ENCODE measurements at places on chromosomes 1 and 21.

DNA sequence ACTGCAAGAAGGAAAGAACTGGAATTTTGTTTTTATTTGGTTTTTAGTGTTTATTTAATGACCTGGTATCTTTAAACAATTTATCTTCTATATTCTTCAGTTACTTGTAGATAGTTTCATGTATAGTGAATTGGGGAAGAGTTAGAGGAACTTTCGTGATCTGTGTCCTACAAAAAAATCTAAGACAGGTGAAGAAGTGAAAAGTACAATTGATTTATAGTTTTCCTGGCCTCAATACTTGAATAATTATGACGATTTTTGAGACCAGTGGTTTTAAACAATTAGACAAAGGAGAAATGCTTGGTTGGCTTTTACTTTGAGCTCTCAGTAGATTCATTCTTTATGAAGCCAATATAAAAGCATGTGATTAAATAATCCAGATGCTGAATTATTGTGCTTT is 7.5 kb downstream of the MIER1 start:
- no peak for DNase-seq

- no peak for DNase-seq
Measured at GRCh38 chr1:109582021-109582420, 33.6 kb downstream of the GNAI3 start.

GRCh38 chr1:90273241-90273774 is 278.4 kb downstream of the ZNF326 start:
- DNase-seq = no peak

- no peak for DNase-seq
Measured at GRCh38 chr1:39277879-39278278, 73.4 kb downstream of the MACF1 start.

- no peak for DNase-seq
Measured at GRCh38 chr1:3063379-3064295, 5.4 kb upstream of the PRDM16 start.

- no peak for DNase-seq
Measured at GRCh38 chr1:152436593-152437496, 22.8 kb upstream of the CRNN start.

GRCh38 chr1:205484985-205485967 is 19.2 kb upstream of the CDK18 start:
- DNase-seq = no peak

GRCh38 chr21:33219954-33220353 is 9.8 kb upstream of the IFNAR2 start:
- no peak for DNase-seq

GRCh38 chr1:244030481-244031040 is 20.5 kb upstream of the ZBTB18 start:
- no peak for DNase-seq

- DNase-seq = no peak
Measured at GRCh38 chr1:46303872-46304326, 401 bp downstream of the UQCRH start.

- DNase-seq = no peak
Measured at GRCh38 chr1:41723786-41724185, 194.9 kb downstream of the HIVEP3 start.

DNA sequence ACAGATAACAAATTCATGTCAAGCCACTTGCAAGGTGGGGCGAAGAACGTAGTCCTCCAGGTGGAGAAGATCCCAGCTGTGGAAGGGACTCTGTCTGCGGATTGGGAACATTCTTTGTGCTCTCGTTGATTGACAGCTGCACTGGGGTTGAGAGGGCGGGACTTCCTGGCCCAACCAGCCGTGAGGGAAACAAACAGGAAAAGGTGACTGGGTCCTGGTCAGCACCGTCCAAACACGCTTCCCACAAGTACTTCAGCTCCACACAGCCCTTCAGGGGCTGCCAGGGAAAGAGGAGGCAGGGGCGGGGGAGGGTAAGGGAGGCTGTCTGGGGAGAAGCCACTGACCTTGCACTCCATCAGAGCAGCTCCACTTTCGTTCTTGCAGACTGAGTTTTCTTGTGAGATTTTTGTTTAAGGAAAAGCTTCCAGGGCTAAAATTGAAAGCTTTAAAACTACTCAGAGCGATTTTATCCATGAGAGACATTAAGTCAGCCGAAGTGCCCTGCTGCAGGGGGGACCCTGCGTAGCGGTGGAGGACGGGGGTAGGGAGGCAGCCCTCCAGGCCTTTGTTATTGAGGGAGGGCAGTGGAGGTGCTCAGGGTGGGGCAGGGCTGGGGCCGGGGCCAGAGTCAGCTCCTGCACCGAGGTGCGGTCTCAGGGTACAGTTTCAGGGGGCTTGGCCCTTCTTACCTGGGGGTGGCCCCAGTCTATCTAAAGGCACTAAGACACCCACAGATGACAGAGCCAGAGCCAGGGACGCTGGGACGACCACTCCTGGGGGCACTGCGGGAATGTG is 21.6 kb upstream of the STUM start:
- no peak for DNase-seq

GRCh38 chr1:216958569-216958968 is 235.3 kb upstream of the ESRRG start:
- no peak for DNase-seq

GRCh38 chr1:24426744-24427544 is 11.3 kb downstream of the NIPAL3 start:
- DNase-seq = no peak

GRCh38 chr1:119276558-119276957 is 92.0 kb upstream of the HAO2 start:
- no peak for DNase-seq

GRCh38 chr21:17780539-17780938 is 38.6 kb downstream of the C21orf91 start:
- no peak for DNase-seq

DNA sequence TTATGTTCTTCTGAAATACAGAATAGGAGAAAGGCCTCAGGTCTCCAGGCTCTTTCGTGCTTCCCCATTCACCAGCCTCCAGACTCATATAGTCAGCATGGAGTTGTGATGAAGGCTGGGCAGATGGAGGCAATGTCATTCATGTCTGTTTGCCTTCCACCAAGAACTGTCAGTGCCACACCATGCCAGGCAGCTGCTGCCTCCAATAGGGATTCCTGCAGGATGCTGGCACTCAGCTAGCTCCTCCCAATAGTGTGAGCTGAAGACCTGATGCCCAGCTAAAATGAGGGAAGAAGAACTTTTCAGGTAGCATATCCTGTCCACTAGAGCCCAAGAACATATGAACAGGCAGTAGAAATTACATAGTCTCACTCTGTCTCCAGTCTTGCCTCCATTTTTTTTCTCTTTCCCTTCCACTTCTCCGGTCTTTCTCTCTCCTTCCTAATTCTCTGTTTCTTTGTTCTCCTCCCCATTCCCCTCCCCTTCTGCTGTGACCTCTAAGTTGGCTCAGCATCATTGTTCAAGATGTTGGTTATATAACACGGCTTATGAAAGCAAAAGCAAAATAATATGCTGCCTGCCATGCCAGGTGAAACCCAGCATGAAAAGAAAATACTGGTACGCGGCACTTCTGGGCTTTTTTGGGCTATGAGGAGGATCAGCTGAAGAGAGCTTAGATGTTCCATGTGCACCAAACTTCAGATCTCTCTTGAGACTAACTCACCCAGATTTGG is 17.3 kb downstream of the GLUL start:
- DNase-seq = no peak

DNA sequence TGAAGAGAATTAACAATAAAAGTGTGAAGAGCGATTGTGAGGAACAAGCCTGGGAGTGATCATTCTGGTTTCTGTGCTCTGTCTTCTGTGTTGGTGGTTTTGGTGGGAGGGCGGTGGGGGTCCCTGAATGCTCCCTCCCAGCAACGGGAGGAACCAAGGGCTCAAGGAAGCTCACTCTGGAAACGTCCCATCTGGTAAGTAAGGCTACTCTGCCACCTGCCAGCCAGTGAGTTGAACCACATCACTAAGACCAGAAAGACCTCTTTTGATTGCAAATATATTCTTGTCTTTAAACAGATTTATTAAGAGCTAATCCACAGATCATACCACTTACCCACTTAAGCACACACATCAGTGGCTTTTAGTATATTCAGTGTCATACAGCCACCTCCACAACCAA is 125.0 kb downstream of the PRDM2 start:
- DNase-seq = no peak

DNA sequence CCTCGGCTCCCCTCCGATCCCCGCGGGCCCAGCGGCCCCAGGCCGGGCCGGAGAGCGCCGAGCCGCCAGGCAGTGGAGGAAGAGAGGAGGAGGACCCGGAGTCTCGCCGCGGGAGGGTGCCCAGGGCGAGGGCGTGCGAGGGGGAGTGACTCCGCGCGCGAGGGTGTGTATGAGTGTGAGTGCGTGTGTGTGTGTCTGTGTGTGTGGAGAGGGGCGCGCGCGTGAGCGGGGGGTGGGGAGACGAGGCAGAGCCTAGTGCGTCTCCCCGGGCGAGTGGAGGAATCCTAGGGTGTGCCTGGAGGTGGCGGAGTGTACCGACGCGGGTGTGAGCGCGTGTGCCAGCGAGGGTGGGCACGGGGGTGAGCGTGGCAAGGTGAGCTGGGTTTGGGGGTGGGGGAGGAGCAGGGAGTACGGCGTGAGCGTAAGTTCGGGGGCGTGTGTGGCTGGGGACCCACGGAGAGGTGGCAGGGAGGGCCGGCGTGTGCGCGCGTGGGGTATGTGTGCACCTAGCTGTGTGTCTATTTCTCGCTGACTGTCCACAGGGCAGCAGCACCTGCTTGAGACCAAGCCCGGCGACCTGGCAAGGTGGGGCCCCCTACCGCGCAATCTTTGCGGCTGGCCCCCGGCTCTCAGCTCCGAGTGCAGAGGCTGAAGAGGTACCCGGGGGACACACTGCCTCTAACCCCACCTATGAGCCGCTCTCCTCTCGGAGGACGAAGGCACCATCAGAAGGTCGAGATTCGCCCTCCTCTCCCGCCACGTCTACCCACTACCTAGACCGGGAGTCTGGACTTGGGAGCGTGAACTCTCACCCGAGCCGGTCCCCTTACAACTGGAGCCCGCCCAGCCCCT is 784 bp upstream of the KCND3 start:
- no peak for DNase-seq

GRCh38 chr1:75613916-75614315 is 3.0 kb upstream of the SLC44A5 start:
- no peak for DNase-seq

- DNase-seq = no peak
Measured at GRCh38 chr1:221336126-221336525, 405.8 kb downstream of the DUSP10 start.

Data from cerebellar nuclear complex (tissue), 1 donor.